SW480 (cell line): ENCODE measurements at places on chromosomes 2 and 18.

DNA sequence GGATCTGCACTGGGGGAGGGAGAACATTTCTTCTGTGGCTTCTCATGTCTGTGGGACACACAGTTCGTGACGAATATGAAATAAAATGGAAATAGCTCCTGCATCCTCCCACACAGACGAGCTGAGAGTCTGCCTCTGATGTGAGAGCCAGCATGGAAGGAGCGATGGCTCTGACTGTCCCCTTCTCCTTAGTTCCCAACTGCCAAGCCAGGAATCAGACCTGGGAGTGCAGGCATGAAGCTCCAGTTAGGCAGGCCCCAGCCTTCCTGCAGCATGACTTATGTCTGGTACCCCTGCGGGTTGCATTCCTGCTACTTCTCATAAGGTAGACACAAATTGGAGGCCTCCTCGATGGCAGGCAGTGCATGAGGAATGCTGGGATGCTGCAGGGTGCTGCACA, 56.2 kb downstream of the PRKCE start:
- DNase-seq, result no peak

- no peak for DNase-seq
Measured at GRCh38 chr2:241816431-241817121, 7.6 kb downstream of the NEU4 start.

- no peak for DNase-seq
Measured at GRCh38 chr18:66329716-66330115, 274.2 kb downstream of the CDH19 start.

DNA sequence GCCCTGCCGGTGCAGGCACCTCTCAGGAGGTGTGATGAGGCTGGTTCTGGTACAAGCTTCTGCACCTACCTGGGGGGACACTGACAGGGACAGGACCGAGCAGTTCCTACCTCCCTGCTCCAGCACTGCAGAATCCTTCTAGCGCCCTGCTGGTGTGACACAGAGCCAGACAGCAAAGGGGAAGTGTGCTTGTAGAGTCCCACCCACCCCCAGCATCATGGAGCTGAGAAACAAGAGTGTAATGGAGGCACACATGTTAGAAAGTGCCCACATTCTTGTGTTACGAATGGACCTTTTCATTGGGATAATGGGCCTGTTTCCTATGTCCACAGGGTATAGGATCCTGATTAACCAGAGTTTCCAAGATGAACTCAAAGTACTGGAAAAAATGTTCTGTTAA, 38.3 kb downstream of the OXER1 start:
- DNase-seq, result no peak

- DNase-seq, result no peak
Measured at GRCh38 chr18:32480581-32480980, 9.9 kb upstream of the GAREM1 start.

- DNase-seq, result no peak
Measured at GRCh38 chr2:215729985-215730620, 283.2 kb downstream of the MREG start.

DNA sequence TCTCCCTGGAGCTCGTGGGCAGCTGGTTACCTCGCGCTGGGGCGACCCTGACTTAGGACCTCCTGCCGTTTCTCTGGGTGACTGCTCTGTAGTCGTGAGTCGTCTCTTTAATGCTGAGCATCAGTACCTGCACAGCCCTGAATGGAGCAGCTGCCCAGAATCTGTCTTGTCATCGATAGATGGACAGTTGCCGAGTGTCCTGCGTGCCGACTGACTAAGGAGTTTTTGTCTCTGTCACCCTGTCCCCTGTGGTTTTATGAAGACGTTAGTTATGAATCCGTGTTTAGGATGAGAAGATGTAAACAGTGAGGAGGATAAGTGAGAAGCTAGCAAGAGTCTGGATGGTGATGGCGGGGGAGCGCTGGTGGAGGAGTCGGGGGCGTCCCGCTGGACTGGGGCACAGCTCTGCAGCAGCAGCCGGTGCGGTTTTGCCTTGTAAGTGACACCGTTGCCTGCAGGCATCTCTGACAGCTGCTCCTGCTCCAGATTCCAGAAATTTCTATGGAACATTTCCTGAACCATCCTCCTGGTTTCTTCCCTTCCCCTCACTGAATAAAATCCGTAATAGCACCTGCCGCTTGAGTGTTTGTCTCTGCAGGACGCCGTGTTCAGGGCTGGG, 13.3 kb downstream of the AGAP1 start:
- no peak for DNase-seq

DNA sequence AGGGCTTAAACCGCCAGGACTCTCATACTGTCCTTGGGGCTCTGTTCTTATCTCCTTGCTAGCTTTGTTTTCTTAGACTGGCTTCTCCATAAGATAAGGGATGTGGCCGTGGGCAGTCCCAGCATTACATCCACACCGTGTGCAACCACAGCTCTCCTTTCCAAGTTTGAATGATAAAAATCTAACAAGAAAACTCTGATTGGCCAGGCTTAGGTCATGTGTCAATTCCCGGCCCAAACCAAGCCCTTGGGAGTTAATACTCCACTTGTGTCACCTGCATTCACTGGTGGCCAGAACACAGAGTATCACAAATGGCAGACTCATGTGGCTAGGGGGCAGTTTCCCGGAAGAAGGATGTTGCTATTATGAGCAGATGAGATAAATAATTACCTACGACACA, 43.2 kb upstream of the KDM3A start:
- no peak for DNase-seq

GRCh38 chr18:11149441-11150270, at the start of gene PIEZO2:
PIEZO2 (minus strand) TSS chr18:11149569; CDS start chr18:11148588, 981 bp downstream.
- DNase-seq, result no peak

GRCh38 chr2:60891180-60891579, 9.8 kb downstream of the REL start:
- no peak for DNase-seq
